C1 segment of cervical spinal cord (tissue), 14 donors: ENCODE measurements at places on chromosomes 1 and 21.

DNA sequence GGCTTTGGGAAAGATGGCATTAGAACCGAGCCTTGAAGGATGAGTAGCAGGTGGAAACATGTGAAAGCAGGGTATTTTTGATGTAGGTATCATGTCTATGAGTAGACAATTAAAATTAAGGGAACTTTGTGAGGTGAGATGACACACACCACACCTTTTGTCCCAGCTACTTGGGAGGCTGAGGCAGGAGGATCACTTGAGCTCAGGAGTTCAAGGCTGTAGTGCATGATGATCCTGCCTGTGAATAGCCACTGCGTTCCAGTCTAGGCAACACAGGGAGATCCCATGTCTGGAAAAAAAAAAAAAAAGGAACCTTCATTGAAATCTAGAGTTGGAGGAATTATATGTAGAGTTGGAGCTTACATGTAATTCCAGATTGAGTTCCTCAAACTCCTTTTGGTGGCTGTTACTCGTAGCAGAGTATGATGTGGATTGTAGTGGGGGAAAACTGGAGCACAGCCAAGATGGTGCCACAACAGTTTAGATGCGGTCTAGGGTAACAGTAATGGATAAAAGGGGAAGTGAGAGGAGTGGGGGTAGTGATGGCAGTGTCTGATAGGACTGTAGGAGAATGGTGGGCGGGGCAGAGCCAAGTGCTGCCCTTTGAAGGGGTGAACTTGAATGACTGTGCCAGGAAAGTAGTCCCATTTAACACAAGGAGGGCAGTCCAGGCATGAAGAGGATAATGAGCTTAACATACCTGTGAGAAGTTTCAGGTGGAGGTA lies 17.4 kb downstream of the AK4 start:
- DNase-seq = no peak

GRCh38 chr1:235708390-235708962 lies 58.9 kb upstream of the GNG4 start:
- no peak for DNase-seq

DNA sequence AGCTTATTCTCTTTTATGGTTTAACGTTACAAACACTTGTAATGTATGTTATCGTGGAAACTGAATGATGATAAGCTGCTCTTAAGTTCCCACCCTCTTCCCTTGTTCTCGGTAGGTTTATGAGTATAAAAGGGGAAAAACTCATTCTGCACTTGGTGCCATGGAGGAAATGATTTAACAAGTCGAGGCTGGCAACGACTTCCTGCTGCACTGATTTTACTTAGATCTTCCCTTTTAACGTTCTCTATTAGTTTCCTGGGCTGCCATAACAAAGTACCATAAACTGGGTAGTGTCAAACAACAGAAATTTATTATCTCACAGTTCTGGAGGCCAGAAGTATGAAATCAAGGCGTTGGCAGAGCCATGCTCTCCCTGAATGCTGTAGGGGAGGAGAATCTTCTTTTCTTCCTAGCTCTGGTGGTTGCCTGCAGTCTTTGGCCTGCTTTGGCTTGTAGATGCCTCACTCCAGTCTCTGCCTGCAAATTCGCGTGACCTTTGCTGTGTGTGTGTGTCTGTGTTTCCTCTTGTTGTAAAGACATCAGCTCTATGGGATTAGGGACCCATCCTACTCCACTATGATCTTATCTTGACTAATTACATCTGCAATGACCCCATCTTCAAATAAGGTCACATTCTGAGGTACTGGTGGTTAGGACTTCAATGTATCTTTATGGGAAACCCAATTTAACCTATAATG lies 26.3 kb downstream of the HUNK start:
- no peak for DNase-seq

DNA sequence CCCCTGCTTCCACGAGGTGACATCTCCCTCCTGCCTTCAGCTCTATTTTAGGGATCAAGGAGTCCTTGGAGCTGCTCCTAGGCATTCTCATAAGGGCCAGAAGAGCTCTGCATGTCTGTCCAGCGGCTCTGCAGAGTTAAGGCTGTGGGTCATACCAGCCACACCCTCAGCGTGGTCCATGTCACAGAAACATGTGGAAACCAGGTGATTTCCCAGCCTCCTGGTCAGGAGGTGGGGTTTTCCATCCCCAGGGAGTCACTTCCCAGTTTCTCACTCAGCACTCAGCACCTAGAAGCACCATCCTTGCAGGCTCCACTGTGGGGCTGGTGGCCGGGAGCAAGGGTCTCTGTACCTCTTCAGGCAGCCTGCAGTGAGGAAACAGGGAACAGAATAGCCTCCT lies 1.4 kb upstream of the TNFRSF1B start:
- no peak for DNase-seq

DNA sequence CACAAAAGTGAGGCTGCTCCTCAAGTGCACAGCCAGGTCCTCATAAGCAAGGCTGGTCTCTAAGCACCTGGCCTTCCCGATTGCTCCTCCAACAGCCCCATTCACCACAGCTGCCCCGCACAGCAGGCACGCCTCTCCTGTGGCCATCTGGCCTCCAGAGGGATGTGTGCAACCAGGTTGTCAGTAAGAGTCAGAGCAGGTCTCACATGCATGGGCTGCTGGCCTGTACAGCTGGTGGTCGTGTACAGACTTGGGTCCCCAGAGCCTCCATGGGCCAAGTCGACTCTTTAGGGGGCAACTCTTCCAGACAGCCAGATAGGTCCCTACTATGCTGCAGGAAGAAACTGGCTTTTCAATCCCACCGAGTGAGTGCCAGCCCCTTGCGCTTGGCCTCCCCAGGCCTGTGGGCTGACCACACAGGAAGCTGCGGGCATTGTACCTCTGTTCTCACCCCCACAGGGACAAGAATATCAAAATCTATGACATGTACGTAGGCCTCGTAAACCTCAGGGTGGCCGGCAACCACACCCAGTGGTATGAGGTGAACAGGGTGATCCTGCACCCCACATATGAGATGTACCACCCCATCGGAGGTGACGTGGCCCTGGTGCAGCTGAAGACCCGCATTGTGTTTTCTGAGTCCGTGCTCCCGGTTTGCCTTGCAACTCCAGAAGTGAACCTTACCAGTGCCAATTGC lies 1.4 kb downstream of the PRSS38 start:
- no peak for DNase-seq

DNA sequence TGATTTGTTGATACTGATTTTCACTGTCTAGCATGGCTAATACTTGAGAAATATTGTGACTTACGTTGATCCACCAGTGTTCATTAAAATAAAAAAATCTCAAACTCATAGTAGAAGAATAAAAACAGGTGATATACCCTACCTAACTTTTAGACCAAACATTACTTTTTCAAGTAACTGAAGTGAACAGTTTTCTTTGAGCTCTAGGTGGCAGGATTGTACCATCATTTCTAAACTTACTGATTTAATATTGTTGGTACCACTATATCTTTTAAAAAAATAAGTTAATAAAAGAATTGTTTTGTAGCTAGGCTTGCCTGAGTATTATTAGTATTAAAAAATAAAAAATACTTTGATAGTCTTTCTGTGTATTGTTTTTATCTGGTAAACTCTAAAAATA lies 21.5 kb downstream of the CDC73 start:
- no peak for DNase-seq

DNA sequence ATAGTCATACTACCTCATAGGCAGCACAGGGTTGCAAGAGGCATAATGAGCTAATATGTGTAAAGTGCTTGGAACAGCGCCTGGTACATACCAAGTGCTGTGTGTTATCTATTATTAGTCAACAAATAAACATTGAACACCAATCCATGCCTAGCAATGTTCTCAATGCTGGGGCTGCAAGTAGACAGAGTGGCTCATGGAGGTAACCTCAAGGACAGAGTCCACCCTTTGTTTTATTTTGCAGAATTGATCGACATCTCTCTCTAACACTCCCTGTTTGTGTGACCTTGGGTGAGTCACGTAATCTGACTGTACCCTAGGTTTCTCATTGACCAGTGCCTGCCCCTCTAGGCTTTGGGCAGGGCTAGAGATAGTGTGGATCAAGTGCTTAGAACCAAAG lies 164.0 kb upstream of the KLHDC7A start:
- DNase-seq = no peak

- no peak for DNase-seq
These were observed 58.8 kb downstream of the WARS2 start for GRCh38 chr1:119081700-119082099.

DNA sequence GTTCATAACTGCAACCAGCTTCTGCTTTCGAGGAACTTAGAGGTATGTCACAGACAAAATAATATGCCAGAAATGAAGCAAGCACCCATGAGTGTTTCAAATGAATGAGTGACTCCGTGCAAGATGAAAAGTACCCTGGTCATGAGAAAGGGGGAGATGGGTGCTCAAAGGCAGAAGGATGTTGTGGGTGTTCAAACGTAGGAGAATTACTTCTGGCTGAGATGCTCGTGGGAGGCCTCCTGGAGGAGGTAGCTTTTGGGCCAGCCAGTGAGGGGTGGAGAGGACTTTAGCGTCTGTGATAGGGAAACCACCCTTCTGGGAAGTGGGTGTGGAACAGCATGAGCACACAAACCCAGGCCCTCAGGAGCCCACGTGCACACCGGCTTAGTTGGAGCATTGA lies 113.8 kb downstream of the SYF2 start:
- no peak for DNase-seq

GRCh38 chr21:41741253-41742072 lies 25.4 kb downstream of the RIPK4 start:
- no peak for DNase-seq

GRCh38 chr1:37425221-37425620 lies 49.2 kb upstream of the ZC3H12A start:
- no peak for DNase-seq

DNA sequence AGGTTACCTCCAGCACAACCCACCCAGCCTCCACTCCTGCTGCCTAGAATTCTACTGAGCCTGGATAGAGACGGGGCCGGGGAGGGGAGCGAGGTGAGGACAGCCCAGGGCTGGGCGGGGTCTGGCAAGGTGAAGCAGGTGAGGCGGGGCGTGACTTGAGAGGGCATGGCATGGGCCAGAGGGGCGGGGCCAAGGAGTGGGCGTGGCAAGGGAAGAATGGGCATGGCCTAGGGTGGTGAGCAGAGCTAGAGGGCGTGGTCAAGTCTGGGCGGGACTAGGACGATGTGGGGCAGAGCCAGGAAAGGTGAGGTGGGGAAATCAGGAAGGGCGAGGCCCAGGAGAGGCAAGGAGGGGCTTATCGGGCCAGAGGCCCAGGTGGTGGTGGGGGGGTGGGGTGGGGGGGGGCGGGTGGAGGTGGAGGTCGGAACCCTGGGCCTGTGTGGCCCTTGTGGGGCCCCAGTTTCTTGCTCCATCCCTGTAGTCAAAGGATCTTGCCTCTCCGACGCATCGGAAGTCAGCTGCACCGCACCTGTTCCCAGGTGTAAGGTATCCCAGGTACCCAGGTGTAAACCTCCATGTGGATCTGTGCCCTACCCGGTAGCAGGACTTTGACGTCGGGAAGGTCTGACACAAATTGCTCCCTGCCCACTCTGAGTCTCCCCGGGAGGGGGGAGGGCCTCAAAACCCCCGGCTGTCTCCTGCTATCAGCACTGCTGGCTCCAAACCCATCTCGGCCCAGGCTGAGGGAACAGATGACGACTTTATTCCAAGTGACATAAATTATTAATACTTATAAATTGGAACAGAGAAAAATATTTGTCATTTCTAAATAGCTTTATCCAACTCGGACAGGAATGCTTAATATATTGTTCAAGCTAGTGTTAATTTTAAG lies 32.9 kb upstream of the UTS2 start:
- no peak for DNase-seq
